ENCODE measurements at places on chromosomes 5 and 9.
A peak's percentile ranks its signal among the peaks of the same experiment; 100 is the strongest.

GRCh38 chr9:106861640-106862109 is 1.3 kb upstream of the ZNF462 start:
- DNase-seq: no peak

DNA sequence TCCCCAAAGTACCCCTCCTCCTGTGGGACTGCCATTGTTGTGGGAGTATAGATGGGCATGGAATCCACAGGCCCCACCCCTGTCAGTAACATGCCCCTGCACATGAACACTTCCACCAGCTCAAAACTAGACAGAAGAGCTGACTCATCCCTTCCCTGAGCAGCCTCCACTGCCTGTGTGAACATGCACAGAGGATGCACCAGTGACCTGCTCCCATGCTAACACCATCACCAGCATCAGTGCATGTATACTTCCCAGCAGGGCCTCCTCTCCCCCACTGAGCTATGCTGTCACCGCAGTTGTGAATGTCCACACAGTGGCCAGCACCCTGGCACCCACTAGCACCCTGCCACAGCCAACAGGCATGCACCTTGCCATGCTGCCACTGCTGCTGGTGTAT is 939.8 kb downstream of the EFNA5 start:
- DNase-seq: no peak

GRCh38 chr5:135491552-135492318 is 39.6 kb upstream of the TIFAB start:
- DNase-seq: no peak

DNA sequence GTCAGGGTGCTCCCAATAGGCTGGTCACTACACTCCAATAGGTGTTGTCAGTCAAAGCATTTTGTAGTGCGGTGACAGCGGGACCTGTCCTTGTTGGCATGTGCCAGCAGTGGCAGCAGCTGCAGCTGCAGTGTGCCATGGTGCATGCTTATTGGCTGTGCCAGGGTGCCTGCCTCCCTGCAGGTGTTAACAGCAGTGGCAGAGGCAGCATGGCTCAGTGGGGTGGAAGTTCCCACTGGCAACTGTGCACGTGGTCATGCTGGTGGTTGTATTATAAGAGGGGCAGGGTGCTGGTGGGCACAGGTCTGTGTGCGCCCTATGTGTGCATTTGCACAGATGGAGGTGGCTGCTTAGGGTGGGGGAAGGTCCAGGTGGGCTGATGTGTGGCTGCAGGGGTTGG is 133.7 kb upstream of the EDIL3 start:
- DNase-seq: no peak

DNA sequence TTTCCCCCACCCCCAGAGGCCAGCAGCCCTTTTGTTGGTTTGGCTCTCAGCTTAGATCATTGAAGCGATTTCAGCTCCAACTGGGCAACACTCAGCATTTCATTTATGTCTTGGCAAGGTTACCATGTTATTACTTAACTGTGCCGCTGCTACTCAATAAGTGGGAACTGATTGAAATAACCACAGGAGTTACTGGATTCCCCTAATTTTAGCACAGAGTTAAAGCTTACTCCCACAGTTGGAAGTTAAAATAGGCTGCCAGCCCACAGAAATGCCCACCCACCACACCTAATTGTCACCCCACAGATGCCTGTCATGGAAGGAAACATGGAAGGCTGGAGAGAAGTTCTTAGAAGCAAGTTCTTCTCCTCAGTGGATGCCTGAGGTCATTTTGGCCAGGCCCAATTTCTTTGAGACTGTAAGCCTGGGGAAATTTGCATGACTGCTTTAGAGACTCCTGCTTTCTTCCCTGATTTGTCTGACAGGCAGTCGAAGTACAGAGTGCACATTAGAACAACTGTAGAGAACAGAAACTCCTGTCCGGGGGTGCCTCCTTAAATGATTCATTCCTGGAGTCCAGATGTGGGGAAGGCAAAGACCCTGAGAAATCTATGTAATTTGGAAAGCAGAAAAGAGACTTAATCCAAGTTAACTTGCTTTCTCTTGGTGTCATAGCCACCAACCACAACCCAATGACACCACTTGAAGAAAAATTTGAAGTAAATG is 370.0 kb downstream of the ZSWIM6 start:
- no peak for DNase-seq

- no peak for DNase-seq
Observed at GRCh38 chr5:119070578-119070827, 384 bp upstream of the DMXL1 start.

GRCh38 chr5:175464074-175464941 is 14.1 kb upstream of the SFXN1 start:
- DNase-seq: peak; percentile 11

- no peak for DNase-seq
Observed at GRCh38 chr9:124771867-124772679, 962 bp upstream of the NR6A1 start.

GRCh38 chr9:125513668-125514413 is 193.2 kb downstream of the MAPKAP1 start:
- DNase-seq: no peak

DNA sequence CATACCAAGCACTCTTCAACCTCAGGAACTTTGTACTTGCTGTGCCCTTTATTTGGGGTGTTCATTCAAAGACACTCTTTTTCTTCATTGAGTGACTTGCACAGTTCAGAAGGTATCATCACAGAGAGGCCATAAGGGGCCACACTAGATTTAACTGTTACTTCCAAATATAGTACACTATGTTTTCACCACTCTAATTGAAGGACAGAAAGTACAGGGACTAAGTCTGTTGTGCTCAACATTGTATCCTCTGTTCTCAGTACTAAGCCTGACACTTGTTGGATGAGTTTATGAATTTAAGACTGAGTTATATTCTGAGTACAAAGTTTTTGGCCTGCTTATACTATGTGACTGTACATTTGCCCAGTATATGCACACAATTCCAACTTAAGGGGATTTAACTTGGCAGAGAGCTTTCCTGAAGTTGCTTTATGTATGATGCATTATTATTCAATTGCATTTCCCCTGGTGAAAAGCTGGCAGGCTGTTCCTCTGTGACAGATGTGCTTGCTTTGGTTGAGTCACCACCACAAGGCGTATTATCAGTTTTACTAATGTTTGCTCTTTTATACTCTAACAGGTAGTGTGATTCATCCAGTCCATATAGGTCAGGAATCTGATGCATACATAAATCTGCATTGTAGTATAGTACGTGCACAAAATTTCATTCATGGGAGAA is 714.8 kb downstream of the TLR4 start:
- DNase-seq: no peak

DNA sequence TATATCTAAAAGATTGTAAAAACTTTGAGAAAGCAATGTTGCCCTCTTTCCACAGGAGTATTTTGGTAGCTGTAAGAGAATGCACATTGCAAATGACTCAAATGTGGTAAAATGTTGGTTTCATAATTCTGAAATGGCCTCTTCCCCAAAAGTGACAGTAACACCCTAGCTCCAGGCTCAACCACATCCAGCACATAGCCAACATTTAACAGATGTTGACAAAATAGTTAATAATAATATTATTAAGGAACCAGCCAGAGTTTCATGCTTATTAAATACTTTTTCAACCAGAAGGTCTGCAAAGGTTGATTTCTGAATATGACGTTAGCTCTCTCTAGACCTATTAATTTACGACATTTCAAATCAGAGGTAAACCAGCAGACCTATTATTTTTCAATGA is 1.3 kb downstream of the ANXA1 start:
- no peak for DNase-seq

DNA sequence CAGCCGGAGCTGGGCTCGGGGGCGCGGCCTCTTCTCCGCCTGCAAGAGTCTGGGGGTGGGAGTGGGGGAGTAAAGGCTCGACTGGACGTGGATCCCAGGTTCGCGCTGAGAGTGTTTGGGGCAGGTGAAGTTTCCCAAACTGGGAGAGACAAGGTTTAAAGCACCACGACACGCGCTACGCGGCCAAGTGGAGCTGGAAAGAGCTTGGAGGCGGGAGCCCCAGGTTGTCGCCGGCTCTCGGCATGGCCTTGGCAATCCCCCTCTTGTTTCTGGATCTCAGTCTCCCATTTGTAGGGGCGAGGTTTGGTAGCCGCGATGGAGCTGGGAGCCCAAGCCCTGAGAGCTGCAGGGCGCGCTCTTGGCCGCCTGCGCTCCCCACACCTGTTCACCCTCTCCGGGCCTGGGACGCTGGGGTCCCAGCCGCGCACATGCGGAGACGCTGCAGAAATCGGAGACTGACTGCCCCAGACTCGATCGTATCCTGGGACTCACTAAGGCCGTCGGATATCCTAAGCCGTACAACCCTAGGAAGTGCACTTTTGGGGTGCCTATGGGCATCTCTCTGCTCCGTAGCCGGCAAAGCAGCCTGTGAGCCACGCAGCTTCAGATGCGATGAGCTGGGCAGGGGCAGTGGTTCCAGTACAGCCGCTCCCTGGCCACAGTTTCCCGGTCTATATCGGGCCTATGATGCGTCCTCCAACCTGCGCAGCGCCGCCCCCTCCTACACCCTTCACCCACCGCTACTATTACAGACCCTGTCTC is 937 bp downstream of the TMOD1 start:
- DNase-seq: no peak

- DNase-seq: no peak
Observed at GRCh38 chr5:51203598-51203997, 179.7 kb upstream of the ISL1 start.
